ENCODE measurements at places on chromosomes 7 and 10.

DNA sequence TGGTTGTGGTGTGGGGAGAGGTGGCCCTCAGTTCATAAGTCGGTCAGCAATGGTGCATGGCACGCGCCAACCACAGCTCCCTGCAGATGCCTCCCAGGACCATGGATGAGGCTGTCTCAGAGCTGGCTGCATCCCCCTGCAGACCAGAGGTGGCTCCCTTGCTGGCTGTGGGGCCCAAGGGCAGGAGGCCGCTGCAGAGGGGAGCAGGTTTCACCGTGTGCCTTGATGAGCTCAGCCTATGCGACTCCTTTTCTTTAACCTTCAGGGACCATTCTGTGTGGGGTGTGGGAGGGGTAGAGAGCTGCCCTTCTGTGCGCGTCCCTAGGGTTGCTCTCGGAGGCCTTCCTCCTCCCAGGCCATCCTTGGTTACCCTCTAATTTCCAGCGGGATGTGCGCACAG is 152.4 kb downstream of the ACTR3B start:
- no peak for DNase-seq

- DNase-seq, result no peak
Measured at GRCh38 chr7:20241911-20242261, 24.7 kb upstream of the MACC1 start.

GRCh38 chr7:104843198-104843597 is 170.8 kb upstream of the KMT2E start:
- no peak for DNase-seq

GRCh38 chr10:30357075-30357801 is 8.2 kb upstream of the MTPAP start:
- no peak for DNase-seq

DNA sequence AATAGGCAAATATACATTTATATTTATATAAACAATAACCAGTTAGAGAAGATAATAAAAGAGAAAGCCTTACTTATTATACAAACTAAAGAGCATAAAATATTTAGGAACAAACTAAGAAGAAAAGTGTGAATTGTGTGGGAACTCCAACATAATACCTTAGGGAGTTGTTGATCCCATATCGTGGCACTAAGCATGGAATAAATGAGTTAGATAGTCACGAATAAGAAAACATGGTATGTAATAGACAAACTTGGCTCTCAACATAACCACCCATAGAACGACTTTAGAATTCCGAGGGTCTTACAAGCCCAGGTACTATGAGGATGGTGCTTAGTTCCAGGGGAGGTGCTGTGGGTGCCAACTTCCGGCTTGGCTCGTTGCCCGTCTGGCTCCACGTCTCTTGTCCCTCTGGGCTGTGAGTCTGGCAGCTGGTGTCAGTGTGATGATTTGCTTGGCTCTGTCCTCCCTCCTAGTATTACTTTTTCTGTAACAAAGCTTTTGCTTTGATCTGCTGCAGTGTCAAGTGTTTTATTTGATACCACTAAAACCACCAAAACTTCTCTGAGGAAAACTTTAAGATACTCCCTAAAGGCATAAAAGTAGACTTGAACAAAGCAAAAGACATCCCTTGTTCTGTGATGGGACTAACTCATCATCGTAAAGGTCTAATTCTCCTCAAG is 9.5 kb upstream of the RBM20 start:
- no peak for DNase-seq

- DNase-seq, result no peak
Measured at GRCh38 chr10:625751-626711, 63.4 kb downstream of the DIP2C start.

GRCh38 chr7:111558991-111559390 is 3.3 kb downstream of the IMMP2L start:
- DNase-seq, result no peak

GRCh38 chr7:142745745-142746144 is 3.5 kb upstream of the PRSS1 start:
- no peak for DNase-seq

GRCh38 chr7:2796358-2797352 is 47.5 kb downstream of the GNA12 start:
- peak; percentile 71 for DNase-seq

DNA sequence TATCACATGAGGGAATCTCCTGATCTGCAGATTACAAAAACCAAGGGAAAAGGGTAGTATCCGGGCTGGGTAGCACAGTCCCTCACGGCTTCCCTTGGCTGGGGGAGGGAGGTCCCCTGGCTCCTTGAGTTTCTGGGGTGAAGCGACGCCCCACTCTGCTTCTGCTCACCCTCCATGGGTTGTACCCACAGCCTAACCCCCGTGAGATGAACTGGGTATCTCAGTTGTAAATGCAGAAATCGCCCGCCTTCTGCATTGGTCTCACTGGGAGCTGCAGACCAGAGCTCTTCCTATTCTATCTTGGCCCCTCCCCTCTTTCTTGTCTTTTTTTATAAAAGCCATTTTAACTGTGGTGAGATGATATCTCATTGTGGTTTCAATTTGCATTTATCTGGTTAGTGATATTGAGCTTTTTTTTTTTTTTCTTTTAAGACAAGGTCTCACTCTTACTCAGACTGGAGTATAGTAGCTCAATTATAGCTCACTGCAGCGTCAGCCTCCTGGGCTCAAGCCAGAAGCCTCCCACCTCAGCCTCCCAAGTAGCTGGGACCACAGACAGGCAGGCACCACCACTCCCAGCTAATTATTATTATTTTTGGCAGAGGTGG is 87.8 kb downstream of the ABCC2 start:
- no peak for DNase-seq

- DNase-seq, result no peak
Measured at GRCh38 chr7:115779561-115779960, 251.0 kb downstream of the TFEC start.

DNA sequence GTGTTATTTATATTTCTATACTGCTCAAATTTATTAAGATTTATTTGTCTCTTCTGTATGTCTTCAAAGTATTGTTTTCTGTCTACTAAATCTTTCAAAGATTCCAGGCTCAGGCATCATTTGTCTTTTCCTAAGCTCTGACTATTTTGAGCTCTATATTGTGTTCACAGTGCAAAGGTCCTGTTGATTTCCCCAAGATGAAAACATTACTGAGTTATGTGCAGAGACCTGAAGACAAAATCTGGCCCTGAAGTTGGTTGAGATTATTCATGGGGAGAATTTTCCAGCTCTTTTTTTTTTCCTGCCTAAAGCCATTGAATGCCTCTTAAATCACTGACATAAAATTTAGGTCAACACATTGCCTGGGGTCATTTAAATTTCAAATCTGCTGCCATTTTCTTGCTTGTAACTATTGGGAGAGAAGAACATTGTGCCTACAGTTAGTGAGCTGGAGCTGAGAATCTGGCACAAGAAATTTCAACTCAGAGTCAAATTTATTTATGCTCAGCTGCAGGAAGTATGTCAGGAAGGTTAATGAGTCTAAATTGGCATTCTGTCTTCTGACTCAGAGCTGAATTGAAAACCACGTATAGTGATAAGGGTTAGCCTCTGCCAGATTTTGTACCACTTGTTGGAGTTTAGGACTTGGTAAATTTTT is 31.6 kb downstream of the CSTF2T start:
- no peak for DNase-seq

DNA sequence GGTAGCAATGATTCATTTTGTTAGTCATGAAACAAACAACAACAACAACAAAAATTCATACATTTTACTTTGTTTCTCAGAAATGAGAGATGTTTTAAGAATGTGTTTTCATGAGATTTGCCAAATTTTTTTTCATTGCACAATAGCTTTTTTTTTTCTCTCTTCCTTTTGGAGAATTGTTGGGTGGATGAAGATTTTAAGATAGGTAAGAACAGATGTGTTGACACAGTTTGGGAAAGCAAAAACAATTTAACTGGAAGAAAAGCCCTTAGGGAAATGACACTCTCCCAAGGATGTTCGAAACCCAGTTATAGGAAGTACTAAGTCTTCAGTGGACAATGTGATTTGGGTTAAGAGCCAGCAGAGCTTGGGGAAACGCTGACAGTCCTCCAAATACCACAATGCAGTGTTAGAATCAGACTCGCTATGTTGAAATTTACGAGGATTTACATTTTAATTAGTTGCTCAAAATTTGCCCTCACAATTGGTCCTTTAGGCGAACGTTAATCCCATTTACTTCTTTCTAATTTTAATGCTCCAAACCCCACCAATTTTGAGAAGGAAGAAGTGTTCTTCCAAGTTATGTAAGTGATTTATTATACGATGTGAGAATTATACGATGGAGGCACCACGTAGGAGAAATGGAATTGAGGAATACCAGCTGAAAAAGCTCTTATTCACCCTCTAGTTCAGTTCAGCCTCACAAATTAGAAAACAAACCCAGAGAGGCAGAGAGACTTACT is 61.2 kb downstream of the HHEX start:
- no peak for DNase-seq

GRCh38 chr7:149489391-149490024 is 8.1 kb downstream of the ZNF746 start:
- DNase-seq, result no peak

DNA sequence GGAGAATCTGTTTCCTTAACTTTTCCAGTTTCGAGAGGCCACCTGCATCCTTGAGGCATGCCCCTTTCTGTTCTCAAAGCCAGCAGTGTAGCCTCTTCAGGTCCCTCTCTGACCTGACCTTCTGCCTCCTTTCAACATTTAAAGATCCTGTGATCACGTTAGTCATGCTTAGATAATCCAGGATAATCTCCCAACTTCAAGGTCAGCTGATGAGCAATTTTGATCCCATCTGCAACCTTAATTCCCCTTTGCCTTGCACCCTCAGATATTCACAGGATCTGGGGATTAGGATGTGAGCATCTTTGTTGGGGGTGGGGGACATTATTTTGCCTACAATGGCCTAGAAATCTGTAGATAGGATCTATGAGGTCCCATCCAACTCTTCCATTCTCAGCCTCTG is 8.0 kb downstream of the HKDC1 start:
- no peak for DNase-seq

GRCh38 chr7:119037941-119038340 is 813.4 kb downstream of the ANKRD7 start:
- DNase-seq, result no peak

DNA sequence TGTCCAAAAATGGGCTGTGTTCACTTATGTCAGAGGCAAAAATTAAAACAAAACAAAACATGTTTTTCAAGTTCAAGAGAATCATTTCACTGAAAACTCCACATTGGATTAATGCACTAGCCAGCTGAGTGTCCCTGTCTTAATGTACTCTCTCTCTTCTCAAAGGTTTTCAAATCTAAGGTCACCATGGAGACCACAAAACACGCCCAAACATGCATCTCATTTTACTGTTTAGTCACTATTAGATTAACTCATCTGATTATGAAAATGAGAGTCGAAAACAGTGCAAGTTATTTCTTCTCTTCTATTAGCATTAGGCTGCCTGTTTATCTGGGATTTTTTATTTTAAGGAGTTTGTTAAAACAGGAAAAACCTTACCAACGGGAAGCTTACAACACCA is 70.8 kb upstream of the ASAH2 start:
- no peak for DNase-seq

- DNase-seq, result no peak
Measured at GRCh38 chr7:80635533-80635932, 2.9 kb upstream of the CD36 start.

DNA sequence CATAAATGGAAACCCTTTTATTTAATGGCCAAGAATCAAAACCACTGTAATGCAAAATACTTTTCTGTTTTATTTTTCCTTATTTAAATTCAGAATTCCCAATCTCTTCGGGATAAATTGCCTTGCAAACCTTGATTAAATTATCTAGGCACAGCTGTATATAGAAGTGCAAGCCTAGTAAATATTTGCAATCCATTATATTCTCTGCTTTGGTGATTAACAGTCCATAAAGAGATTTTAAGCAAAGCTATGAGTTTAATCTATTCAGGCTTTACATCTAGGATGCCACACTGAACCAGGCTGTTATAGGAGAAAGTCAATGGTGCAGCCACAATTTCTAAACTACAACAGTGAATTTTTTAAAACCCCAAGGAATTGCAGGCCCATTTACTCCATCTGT is 43.6 kb upstream of the THSD7A start:
- no peak for DNase-seq

- no peak for DNase-seq
Measured at GRCh38 chr10:43272030-43272429, 5.2 kb upstream of the RASGEF1A start.

DNA sequence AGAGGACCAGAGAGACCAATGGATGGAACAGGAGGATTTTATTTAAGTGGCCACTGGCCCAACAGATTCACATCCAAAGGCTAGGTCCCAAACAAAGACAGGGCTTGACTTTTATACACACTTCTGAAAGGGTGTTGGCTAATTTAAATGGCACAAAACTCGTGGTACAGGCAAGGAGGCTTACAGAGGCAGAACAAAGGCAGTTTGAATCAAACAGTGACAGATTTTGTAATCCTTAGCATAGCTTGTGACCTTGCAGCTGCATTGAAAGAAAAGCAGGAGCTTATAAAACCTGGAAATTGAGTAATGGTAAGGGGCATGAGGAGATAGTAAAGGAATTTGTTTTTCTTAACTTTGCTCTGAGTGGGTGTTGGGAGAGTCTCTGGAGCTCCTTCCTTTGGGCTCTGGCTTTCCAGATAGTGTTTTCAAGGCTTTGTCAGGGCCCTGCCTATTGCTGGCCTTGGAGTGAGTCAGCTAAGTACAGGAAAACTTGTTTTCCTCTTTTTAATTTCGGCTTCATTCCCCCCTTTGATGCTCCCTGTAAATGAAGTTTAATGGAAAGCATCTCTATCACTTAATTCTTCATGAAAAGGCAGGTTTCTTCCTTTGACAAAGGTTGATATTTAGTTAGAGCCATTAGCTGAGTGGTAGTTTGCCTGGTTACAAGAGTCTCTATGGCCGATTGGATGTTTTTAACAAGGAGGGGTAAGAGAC is 96.9 kb downstream of the TRIM24 start:
- DNase-seq, result no peak

DNA sequence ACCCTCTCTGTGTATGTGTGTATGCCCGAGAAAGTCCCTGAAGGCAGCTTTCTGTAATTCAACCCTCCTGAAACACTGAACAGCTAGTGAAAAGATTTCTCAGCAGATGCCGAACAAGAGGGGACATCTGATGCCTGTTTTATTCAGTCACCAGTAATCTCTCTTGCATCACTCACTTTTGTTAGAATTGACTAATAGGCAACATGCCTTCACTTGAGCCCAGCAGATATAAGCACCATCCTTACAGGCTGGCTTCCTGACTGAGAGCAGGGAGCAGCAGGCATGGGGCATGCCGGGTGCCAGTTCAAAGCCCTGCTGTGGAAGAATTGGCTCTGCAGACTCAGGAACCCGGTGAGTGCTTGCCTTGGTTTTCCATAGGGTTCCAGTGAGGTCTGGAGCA is at the start of gene ABCA13:
Gene ABCA13, plus strand, starts transcription at position 257 of the 400 bp plus-strand sequence. Its CDS starts 26 bp downstream, at position 283.
- DNase-seq, result no peak

- peak; percentile 69 for DNase-seq
Measured at GRCh38 chr7:74454021-74454924, 567 bp downstream of the GTF2IRD1 start.
